ENCODE measurements at places on chromosomes 1 and 21.

DNA sequence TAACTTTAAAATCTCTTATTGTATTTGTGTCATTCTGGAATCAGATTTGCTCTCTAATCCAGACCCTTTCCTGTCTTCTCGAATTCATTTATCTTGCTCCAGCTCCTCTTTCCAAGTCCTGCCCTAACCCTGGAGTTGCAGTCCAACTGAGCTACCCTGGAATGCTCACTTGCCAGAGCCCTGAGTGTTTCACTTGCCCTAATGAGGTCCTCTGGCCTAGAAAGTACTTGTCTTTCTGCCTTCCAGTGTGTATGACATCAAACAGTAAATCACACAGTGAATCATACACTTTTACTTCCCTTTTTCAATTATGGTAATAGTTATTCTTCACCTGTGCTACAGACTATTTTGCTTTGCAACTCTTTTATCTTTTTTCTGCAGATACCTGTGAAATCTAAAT is 96.9 kb downstream of the NEK7 start:
- no peak for DNase-seq

DNA sequence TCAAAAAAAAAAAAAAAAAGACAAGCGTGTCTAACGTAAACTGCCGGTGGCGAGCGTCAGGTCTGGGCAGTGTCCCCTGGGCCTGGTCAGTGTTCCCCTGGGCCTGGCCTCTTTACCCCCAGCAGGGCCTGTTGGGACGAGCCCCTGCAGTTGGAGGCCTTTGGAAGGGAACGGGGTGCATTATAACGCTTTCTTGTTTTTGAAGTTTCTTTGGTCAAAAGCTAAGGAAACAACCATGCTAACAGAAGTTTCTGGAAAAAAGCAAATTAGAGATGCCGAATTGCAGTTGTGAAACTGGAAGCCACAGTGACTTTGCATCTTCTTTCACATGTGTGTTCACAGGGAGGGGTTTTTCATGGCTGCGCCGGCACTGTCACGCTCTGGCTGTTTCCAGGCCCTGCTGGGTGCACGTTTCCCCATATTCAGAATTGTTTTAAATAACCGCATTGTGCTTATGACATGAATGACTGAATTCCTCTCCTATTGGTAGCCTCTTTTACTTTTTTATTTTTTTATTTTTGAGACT is 16.0 kb downstream of the RRP1 start:
- DNase-seq: no peak

- no peak for DNase-seq
These were observed 4.5 kb upstream of the FNBP1L start for GRCh38 chr1:93443454-93443853.

GRCh38 chr1:240646571-240647240 is 34.8 kb upstream of the GREM2 start:
- no peak for DNase-seq

- DNase-seq: peak; percentile 18
These were observed 148.4 kb downstream of the CD247 start for GRCh38 chr1:167369933-167370332.

- DNase-seq: no peak
These were observed 435.7 kb upstream of the VAMP3 start for GRCh38 chr1:7335224-7335879.

DNA sequence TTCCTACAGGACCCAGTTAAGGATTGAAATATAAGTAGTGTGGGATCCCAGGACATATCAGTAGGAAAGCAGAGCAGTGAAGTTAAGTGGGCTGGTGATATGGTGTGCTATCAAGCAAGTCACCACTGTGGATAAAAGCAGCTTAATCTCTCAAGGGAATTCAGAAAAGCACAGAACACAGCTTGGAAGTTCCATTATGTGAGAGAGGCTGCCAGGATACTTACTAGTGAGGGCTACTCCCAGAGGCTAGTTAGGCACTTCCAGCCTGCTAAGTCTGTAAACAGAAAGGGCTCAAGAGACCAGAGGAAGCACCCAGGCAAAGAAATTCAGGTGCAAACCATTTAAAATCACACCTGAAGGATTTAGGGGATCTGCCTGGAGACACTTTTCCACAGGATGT is 18.8 kb upstream of the GRIK1 start:
- DNase-seq: no peak

GRCh38 chr1:10793129-10793651 is 3.3 kb downstream of the CASZ1 start:
- DNase-seq: peak; percentile 83
